ENCODE measurements at places on chromosomes 4 and X.

- H3K27ac ChIP-seq: peak overlapping the region; percentile 79
- peaks cover 2% of the 10 kb centered on the region for H3K27me3 ChIP-seq
- H3K4me1 ChIP-seq: peaks cover 21% of the 10 kb centered on the region
- H3K4me3 ChIP-seq: no peak overlapping the region
- H3K36me3 ChIP-seq: no peaks in the 10 kb centered on the region
Measured at GRCh38 chrX:25068340-25068739, 52.6 kb upstream of the ARX start.

GRCh38 chr4:155434366-155434765, 57.6 kb upstream of the MAP9 start:
- DNase-seq: no peak
- no peak overlapping the region for H3K27ac ChIP-seq
- no peaks in the 10 kb centered on the region for H3K36me3 ChIP-seq
- peaks cover 2% of the 10 kb centered on the region for H3K4me1 ChIP-seq

DNA sequence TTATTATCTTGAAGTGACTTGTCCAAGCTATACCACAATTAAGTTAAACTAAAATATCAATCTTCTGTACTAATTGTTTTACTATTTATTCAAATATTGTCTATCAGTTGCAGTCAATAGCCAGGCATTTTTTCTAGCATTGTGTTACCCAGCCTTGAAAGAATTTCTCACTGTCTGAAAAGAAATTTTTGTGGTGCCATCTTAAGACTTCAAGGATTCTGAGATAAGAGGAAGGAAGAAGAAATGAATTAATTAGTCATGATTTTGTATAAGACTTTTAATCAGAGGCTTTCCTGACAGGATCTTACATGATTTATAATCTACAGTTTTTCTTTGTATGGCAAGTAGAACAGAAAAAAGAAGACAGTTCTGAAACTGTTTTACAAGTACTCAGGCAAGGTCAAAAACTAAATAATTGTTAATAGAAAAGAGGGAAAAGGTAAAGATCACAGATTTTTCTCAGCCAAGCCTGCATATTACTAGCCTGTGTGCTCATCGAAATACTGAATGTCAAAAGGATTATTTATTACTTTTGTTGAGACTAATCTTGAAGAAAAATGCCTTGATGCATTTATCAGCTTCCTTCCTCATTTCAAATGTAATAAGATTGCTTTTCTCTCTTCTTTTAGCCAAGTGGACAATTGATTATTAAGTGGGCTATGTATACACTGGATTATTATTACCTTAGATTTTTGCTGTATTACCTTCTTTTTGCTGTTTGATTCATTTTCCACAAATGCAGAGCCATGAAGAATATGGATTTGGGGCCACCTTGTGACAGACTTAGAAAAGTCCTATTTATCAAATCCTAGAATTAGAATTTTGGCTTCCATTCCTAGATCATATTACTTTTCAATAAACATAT, 53.8 kb downstream of the CXCL1 start:
- no peak overlapping the region for H3K4me3 ChIP-seq
- H3K27me3 ChIP-seq: peaks cover 1% of the 10 kb centered on the region
- no peaks in the 10 kb centered on the region for H3K36me3 ChIP-seq
- H3K4me1 ChIP-seq: no peaks in the 10 kb centered on the region
- H3K27ac ChIP-seq: no peak overlapping the region

DNA sequence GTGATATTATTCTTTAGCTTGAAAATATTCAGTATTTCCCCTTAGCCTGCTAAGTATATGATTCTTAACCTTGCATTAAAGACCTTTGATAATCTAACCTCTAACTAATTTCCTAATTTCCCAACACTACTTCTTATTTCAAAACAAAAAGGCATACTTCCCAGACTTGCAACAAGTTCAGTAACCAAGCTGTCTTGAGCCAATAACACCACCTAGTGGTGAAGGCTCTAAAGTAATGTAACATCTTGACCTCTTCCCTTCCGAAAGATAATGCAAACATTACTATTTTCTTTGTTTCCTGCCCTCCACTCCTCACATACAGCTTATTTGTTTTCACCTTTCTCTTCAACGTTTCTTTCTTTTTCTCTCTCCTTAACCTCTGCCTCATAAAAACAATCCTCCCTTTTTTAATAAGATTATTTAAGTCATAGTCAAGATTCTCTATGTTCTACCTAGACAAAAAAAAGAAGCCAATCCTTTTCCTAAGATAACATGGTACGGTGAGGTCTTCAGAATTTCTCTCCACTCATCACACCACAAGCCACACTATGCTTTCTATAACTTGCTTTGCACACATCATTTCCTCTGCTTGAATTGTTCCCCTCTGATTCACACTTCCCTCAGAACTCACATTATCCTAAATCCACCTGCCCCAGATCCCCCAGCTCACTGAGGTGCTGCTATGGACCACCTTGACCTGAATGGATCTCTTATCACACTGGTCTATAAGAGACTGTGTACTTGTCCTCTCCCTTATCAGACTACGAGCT, 3.5 kb downstream of the FAT1 start:
- H3K27ac ChIP-seq: no peak overlapping the region
- no peak overlapping the region for H3K4me3 ChIP-seq
- H3K36me3 ChIP-seq: peaks cover 8% of the 10 kb centered on the region

DNA sequence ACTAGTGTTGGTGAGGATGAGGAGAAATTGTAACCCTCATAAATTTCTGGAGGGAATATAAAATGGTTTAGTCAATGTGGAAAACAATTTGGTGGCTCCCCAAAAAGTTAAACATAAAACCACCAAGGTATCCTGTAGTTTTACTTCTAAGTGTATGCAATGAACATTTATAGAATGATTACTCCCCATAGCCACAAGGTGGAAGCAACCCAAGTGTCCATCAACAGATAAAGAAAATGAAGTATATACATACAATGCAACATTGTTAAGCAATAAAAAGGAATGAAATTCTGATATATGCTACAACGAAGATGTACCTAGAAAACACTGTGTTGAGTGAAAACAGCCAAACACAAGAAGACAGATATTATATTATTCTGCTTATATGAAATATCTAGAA, 569.1 kb upstream of the GRID2 start:
- no peak for DNase-seq
- H3K4me3 ChIP-seq: no peak overlapping the region
- H3K36me3 ChIP-seq: no peaks in the 10 kb centered on the region
- no peaks in the 10 kb centered on the region for H3K4me1 ChIP-seq

GRCh38 chr4:161291222-161291621, 872.6 kb downstream of the FSTL5 start:
- H3K36me3 ChIP-seq: no peaks in the 10 kb centered on the region
- no peak overlapping the region for H3K27ac ChIP-seq
- H3K4me1 ChIP-seq: no peaks in the 10 kb centered on the region
- H3K4me3 ChIP-seq: no peak overlapping the region
- H3K27me3 ChIP-seq: no peaks in the 10 kb centered on the region

GRCh38 chrX:56000729-56001128, 231.4 kb upstream of the KLF8 start:
- H3K4me1 ChIP-seq: no peaks in the 10 kb centered on the region
- no peaks in the 10 kb centered on the region for H3K36me3 ChIP-seq
- H3K27ac ChIP-seq: no peak overlapping the region
- DNase-seq: no peak
- H3K27me3 ChIP-seq: no peaks in the 10 kb centered on the region

GRCh38 chr4:159977907-159978617, 875.2 kb downstream of the RAPGEF2 start:
- no peaks in the 10 kb centered on the region for H3K4me1 ChIP-seq
- H3K4me3 ChIP-seq: no peak overlapping the region
- H3K27ac ChIP-seq: no peak overlapping the region
- no peaks in the 10 kb centered on the region for H3K36me3 ChIP-seq

GRCh38 chr4:76307660-76308014, 1.1 kb downstream of the STBD1 start:
- H3K27me3 ChIP-seq: peaks cover 40% of the 10 kb centered on the region
- peaks cover 4% of the 10 kb centered on the region for H3K36me3 ChIP-seq
- peaks cover 30% of the 10 kb centered on the region for H3K4me1 ChIP-seq
- DNase-seq: no peak
- no peak overlapping the region for H3K27ac ChIP-seq

GRCh38 chr4:152581536-152582160, 45.8 kb upstream of the FBXW7 start:
- H3K27ac ChIP-seq: no peak overlapping the region
- peaks cover 9% of the 10 kb centered on the region for H3K4me1 ChIP-seq
- H3K4me3 ChIP-seq: no peak overlapping the region
- peaks cover 3% of the 10 kb centered on the region for H3K27me3 ChIP-seq
- DNase-seq: no peak

- H3K4me1 ChIP-seq: peaks cover 8% of the 10 kb centered on the region
- no peak overlapping the region for H3K4me3 ChIP-seq
- DNase-seq: no peak
- H3K27ac ChIP-seq: no peak overlapping the region
- no peaks in the 10 kb centered on the region for H3K36me3 ChIP-seq
Measured at GRCh38 chr4:114040319-114041116, 61.1 kb upstream of the ARSJ start.

- H3K4me3 ChIP-seq: no peak overlapping the region
- peaks cover 37% of the 10 kb centered on the region for H3K4me1 ChIP-seq
- peaks cover 43% of the 10 kb centered on the region for H3K36me3 ChIP-seq
- peak overlapping the region; percentile 33 for H3K27ac ChIP-seq
Measured at GRCh38 chr4:38069271-38069760, 109.1 kb downstream of the PTTG2 start.

DNA sequence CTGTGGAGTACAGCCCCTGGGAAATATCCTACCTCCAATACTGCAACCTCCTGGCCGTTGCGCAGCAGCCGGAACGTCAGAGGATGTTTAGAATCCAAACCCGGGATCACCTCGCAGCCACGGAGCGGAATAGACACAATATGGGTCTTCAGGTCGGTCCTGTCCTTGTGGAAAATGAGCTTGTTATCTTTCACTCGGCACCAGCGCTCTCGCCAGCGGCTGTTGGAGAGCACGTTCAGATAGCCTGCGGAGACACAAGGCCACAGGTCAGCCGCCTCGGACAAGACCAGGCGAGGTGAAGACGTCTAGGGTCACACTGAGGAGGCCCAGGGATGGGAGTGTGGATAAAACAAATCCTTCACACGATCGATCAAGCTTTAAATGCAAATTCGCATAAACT, 139.3 kb downstream of the AFAP1 start:
- H3K27ac ChIP-seq: no peak overlapping the region
- no peak overlapping the region for H3K4me3 ChIP-seq
- no peak for DNase-seq
- peaks cover 15% of the 10 kb centered on the region for H3K4me1 ChIP-seq
- no peaks in the 10 kb centered on the region for H3K27me3 ChIP-seq

DNA sequence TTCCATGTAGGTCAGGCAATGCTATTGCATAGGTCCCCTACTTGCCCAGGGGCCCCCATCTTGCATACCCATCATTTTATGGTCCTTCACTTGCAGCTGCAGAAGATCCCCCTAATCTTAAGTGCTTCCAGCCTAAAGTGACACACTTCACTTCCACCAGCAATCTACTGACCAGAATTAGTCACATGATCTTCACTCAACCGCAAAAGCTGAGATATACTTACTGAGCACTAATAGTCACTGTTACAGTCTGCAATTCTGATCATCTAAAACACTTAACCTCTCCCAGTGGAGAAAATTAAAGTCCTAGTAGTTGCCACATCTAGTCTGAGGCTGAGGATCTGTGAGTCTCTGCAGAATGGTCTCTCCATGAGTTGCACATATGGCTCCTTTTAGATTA, 82.1 kb downstream of the AREG start:
- no peak overlapping the region for H3K4me3 ChIP-seq
- peaks cover 6% of the 10 kb centered on the region for H3K27me3 ChIP-seq
- H3K27ac ChIP-seq: no peak overlapping the region
- no peak for DNase-seq
- no peaks in the 10 kb centered on the region for H3K36me3 ChIP-seq

All from activated CD4-positive, alpha-beta T cell treated with anti-CD3 and anti-CD28 coated beads, Interleukin-2, amount 10 ng/mL, durations not matched to agents 7 days and 5 days (primary cell).